ENCODE measurements at places on chromosomes 6 and 20.

DNA sequence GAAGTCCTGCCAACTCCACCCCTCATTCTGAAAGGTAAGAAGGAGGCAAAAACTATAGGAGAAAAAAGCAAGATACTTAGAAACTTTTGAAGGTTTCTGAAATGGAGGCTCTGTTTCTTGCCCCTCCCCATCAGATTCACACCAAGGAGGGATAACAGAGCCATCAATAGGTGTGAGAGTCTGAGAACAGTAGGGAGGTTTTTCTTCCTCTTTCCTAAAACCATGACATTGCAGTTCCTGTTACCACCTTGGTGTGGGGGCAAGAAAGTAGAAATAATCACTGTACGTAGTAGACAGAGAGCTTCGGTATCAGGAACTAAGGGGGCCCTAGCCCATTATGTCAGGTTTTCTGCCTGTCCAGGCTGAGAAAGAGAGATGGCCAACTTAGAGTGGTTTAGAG is 333.3 kb upstream of the SYNCRIP start:
- DNase-seq: no peak

GRCh38 chr6:26358511-26358981 is 6.5 kb upstream of the BTN3A2 start:
- DNase-seq: no peak

DNA sequence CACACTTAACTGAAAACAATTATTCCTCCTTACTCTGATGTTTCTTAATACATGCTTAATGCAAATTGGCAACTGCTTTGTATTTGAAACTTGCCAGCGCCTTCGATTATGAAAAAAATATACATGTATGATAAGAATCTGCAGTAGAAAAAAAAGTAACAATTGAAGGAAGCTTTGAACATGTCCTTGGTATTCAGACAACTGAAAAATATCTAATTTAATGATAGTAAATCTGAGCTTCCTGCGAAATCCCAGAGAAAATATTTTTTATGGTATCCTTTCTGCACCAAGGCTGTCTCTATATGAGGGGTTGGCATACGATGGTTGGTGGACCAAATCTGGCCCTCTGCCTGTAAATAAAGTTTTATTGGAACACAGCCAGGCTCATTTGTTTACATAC is 186.2 kb downstream of the HDGFL1 start:
- DNase-seq: no peak

DNA sequence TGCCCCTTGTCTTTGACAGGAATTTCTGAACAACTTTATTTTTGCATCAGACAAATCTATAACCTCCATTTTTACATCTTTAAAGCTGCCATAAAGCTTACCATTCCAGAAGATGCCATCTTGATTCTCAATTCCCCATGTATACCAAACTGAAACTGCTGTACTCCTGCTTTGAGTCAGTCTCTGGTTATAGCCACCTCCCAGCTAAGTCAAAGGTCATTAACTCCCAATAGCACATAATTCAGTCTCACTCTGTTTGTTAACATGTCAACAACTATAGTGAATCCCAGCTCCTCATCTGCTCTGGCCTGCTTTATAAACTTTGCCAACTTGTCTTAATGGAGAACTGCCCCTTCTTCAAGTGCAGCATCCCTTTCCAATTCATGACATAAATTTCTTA is 343.6 kb downstream of the FRK start:
- no peak for DNase-seq

DNA sequence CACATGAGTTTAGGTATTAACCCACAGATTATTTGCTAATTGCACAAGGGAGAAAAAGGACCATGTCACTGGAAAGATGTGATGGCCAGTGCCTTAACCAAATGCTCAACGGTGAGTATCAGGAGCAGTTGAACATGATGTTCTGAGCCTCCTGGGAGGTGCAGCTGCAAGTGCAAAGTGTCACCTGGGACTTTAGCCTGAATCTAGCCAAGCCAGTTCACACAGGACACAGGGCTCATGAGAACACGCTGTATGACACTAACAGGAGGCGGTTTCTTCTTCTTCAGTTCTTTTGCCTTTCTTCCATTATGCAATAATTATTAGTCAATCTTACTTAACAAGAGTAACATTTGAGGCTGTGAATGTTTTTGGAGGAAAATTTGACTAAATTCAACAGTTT is 225.3 kb downstream of the THBS2 start:
- DNase-seq: no peak

- peak; percentile 75 for DNase-seq
Measured at GRCh38 chr20:51531141-51531710, 11.3 kb downstream of the NFATC2 start.

DNA sequence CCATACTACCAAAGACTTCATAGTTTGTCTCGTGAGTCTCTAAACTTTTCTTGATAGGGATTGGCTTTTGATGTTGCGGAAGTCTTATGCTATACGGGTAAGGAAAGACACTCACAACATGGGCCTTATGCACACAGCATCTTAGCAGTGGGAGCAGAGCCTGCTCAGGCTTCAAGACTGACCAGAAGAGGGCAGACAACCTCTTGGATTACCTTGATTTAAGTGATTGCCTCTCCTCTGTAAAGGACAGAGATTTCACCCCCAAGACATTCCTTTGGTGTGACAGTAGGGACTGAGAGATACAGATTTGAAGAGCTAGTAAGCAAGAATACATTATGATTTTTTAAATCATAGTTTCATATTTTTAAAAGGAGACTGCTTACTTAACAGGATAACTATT is 71.0 kb upstream of the SAMD3 start:
- DNase-seq: peak; percentile 25

GRCh38 chr6:26195924-26196845 is 109.0 kb downstream of the HFE start:
- no peak for DNase-seq

DNA sequence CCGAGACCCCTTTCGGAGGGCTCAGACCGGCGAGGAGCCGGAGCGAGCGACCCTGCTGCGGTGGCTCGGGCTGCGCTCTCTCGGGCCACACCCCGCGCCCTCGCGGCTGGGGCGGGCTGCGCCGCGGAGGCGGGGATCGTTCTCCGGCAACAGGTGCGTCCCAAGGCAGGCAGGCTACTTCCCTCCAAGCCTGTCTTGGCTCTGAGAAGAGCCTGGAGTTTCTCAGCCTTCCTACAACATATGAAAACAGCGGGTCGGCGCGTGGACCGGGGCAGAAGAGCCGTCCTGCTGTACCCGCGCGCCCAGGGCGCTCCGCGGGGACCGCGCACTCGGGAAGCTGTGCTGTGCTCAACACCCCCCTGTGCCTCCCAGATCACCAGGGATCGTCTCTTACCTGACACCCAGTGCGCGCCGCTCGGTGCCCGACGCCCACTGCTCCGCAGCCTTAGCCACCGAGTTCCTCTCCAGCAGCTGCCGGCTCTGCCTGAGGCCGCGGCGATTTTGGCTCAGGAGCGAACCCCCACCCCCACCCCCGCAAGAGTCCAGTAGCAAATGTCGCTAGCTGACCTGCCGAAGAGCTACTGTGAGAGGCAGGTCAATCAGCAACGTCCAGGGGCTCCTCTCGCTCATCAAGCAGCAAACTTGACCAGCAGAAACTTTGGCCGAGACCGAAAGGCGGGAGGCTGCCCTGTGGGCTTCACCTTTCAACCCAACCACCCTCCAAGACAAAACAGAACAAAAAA is 3.7 kb upstream of the OLIG3 start:
- DNase-seq: no peak

DNA sequence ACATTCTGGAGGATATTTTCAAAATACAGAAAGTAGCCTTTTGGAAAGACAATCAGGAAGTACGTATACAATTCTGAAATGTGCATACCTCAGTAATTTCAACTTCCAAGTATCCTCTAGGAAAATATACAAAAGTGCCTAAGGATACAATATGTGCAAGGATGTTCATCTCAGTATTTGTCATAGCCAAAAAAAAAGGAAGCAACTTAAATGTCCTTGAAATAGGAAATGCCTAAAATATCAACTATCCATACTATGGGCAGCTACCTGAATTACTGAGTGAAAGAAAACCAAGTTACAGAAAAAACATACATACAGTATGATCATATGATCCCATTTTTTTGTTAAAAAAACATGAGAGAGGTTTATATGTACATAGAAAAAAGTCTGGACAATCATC is 1.5 kb downstream of the PPIL1 start:
- no peak for DNase-seq

- DNase-seq: no peak
Measured at GRCh38 chr20:37749620-37750403, 56.0 kb downstream of the CTNNBL1 start.

- no peak for DNase-seq
Measured at GRCh38 chr20:47336129-47336754, 20.3 kb downstream of the ZMYND8 start.

DNA sequence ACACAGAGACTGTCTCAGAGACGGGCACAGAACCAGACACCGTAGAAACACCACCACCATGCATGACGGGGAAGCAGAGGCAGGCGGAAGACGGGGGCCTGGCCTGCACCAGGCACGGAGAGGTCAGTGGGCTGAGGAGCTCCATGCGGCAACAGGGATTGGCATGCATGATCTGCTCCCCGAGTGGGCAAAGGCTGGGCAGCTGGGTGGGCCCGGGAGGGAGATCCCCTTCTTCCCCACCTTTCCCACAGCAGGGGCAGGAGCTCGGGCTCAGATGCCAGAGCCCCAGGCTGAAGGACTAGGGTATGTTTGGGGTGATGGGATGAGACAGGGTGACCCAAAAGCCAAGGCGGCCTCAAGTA is 43.2 kb downstream of the RAB44 start:
- DNase-seq: no peak

GRCh38 chr6:114407426-114408035 is 64.7 kb upstream of the HS3ST5 start:
- DNase-seq: no peak

DNA sequence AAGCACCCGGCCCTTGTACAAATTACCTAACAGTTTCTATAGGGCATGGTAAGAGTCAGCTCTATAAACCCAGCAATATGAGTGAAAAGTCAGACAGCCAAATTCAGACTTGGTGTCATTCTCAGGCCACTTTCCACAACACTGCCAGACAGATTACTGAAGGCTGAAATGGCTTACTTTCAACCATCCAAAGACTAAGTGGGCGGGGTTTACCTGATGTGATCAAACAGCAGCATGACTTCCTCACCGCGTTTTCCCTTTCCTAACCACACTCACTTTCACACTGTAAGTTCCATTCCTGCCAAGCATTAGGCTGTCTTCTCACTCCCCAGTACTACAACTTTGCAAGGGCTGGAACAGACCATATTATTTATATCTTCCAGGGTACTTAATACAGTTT is 85.9 kb downstream of the SMLR1 start:
- DNase-seq: no peak

GRCh38 chr6:11333132-11333849 is 100.8 kb upstream of the NEDD9 start:
- no peak for DNase-seq

All from CD4-positive, alpha-beta T cell treated with Interleukin-4 for 1 hour (primary cell).